NCI-H526 treated with DMSO at 0.1 percent for 48 hours (cell line): ENCODE measurements at places on chromosomes 2 and 18.

GRCh38 chr2:55703350-55703749 is 9.7 kb upstream of the PNPT1 start:
- no peak for DNase-seq

DNA sequence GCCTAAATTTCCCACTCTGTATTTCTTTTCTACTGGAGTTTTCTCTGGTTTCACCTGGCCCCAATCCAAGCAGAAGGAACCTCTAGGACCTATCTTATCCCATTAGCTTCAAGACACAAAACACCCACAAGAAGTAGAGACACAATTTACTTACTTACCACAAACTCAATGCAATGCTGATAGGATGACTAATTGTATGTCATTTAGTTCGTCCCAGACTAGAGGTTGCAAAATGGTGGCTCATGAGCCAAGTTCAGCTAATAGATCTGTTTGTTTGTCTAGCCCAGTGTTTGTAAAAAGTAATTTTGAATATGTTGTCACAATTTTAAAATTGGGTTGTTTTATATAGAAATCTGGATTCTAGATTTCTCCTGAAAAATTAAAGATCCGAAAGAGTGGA is 34.7 kb upstream of the ZSWIM2 start:
- DNase-seq, result no peak

DNA sequence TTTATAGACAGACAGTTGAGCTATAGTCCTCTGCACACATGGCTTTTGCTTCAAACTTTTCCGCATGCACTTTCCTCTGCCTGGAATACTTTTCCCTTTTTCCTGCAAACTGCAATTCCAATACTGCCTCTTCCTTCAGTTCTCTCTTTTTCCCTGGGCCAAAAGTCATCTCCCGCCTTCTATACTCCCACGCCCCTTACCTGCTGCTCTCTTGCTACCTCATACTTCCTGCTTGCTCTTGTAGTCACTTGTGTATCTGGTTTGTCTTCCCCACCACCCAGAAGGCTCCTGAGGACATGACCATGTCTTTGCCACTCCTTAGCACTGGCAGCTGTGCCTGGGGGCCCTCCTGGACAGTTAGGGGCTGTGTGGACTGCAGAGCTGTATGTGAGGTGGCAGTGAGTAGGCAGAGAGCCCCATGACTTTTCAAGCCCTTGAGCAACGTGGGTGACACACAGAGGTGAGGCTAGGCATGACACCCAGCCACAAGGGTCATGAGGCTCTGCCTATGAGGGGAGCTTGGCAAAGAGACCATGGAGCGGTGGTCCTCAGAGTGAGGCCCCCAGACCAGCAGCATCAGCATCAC is 23.2 kb downstream of the SPEG start:
- DNase-seq, result no peak

DNA sequence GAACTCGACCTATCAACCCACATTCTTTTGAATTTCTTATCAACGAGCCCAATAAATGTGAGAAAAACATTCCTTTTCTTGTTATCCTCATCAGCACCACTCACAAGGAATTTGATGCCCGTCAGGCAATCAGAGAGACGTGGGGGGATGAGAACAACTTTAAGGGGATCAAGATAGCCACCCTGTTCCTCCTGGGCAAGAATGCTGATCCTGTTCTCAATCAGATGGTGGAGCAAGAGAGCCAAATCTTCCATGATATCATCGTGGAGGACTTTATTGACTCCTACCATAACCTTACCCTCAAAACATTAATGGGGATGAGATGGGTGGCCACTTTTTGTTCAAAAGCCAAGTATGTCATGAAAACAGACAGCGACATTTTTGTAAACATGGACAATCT is 378.2 kb downstream of the STK39 start:
- DNase-seq, result no peak

DNA sequence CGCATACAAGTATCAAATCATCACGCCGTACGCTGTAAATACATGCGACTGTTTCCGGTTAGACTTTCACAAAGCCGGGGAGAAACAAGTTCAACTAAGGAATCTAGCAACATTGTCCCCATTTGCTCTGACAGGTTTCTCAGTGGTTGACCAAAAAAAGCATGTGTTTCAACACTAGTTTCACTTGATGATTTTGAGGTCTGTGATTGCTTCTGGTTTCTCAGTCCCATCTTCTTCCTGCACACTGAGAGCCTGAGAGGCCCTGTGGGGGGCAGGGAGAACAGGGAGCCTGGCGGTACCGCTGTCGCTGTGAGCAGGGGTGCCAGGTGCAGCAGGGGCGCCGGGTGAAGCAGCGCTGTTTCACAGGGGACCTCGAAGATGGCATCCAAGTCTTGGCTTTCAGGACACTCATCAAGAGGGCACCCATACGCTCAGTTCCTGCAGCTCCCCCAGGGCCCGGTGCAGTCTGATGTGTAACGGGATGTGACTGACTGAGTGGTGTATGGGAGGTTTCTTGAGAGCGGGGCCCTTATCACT is 270.9 kb downstream of the TWIST2 start:
- no peak for DNase-seq

DNA sequence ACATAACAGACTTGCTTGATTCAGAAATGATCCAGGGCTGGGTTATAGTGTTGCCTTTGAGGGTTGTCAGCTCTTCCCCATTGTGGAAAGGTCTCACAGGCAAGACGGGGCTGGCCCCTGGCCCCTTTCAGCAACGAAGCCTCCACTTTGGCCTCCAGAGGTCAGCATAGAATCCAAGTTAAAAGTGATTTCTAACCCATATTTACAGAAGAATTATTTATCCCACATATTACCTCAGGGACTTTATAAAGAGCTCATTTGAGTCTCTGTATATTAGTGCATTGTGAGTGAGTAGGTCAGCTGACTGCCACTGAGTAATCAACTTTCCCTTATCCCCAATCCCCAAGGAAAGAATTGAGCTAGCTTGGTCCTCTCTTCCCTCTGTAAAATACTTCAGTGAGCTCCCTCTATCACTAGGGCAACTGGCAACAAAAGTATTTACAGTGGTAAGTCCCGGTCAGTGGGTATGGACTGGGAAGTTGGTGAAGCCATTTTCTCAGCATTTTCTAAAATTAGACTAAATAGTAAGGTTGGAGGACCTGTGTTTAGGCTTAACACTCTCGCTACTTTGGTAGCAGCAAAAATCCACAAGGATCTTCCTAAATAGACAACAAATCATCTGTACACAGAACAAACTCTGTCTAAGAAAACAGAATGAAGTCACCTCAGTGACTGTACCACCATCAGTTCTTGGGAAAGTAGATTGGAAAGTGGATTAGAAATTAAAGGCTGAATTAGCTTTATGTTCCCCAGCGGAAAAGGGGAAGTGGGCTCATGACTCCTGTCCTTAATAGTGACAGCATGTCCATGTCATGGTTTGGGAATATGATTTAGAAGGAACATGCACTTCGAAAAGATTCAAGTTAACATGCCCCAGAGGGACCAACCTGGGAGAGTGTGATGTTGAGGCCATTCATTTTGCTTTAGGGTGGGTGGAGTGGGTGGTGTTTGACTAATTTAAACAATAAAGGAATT is 171.0 kb upstream of the SIX3 start:
- no peak for DNase-seq

DNA sequence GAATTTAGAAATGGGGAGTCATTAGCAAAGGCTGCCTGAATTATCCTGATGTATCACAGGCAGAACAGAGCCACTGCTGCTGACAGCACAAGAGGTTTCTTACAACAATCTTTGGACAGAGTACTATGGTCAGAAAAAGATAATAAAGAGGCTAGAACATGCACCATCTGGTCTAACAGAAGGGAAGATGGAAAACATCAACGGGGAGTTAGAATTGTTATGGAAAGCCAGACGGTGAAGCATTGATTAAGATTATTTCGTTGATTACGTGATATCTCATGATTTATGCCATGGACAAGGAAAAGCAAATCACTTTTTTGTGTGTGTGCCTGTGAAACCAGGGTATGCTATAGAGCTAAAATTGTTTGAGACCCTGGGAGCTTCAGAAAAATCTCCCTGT is 409.4 kb upstream of the ETAA1 start:
- no peak for DNase-seq

DNA sequence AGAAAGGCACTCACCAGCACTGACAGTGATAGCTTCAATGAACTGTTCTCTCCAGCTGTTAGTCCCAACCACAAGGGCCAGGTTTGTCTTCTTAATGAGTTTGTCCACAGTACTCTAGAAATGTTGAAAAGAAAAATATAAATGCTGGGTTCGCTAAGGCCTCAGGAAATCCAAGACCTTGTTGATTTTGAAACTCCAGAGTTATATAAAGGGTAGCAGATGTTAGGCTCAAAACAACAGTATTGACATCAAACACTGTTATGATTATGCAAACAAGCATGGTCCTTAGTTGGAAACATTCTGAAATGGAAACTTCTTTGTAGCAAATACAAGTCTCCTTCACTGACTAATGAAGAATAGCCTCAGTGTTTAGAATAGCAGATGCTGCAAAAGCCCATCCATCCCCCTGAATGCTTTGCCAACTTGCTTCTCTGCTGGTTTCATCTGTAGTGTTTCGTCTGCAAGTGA is 291.1 kb downstream of the SLC8A1 start:
- DNase-seq, result no peak

- DNase-seq, result no peak
These were observed 20.7 kb downstream of the FARP2 start for GRCh38 chr2:241376808-241377207.

DNA sequence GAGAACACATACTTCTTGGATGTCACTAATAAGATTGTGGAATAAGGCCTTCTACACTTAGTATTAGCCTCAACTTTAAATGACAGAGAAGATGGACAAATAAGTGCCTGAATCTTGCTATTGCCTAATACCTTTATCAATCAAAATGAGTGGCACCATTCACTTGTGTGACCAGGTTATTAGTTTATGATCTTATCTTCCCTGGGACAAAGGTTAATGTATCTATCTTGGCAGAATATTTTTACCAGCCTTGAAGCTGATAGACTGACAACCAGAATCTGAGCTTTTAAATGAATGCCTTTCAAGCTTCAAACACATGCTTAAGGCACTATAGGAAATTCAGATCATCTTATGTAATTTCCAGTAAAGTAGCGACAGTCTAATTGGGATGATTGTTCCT is 202.9 kb downstream of the CCDC85A start:
- no peak for DNase-seq

GRCh38 chr18:78672862-78673446 is 306.7 kb upstream of the SALL3 start:
- DNase-seq, result no peak

DNA sequence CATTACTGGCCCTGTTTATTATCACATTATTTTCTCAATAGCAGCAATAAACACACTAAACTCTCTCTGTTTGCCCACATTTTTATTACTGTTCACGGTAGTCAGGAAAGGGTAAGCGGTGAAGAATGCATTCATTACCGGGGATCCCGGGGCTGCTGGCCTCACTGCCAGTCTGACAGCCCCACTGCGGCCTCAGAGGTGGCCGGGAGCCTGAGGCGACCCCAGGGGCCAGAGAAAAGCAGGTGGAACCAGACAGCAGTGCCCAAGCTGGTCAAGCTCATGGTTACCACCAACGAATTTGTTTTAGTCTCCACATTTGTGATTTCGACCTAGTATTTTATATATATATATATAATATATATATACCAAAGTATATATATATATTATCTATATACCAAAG is 127.7 kb downstream of the LRATD1 start:
- DNase-seq, result no peak

- no peak for DNase-seq
These were observed 105.6 kb upstream of the EPHA4 start for GRCh38 chr2:221677688-221678087.

- no peak for DNase-seq
These were observed 154.8 kb downstream of the TGIF1 start for GRCh38 chr18:3604498-3605408.
